ENCODE measurements at places on chromosomes 2 and 18.

- no peak for DNase-seq
Observed at GRCh38 chr18:777021-777420, 35.0 kb downstream of the YES1 start.

DNA sequence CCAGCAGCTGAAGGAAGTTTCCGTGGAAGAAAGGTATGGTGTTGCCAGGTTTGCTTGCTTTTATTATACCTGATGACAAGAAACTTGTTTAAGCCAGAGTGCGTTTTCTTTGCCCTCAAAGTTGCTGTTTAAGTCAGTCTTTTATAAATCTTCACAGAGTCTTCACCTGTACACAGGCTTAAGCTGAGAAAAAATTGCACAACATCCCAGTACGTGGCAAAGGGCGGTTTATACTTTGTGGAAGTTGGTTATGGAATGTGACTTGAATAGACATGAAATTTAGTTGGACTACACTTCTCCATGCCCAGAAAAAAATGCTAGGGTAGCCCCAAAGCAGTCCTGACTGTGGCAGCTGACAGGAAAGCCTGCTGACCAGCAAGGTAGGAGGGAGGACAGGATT lies 121.5 kb downstream of the RTN4 start:
- DNase-seq, result no peak

- no peak for DNase-seq
Observed at GRCh38 chr2:10785260-10785659, 27.3 kb downstream of the PDIA6 start.

GRCh38 chr18:39365836-39366485 lies 1800.4 kb upstream of the CELF4 start:
- DNase-seq, result no peak

GRCh38 chr2:26968001-26968400 lies 2.4 kb upstream of the MAPRE3 start:
- DNase-seq, result no peak

DNA sequence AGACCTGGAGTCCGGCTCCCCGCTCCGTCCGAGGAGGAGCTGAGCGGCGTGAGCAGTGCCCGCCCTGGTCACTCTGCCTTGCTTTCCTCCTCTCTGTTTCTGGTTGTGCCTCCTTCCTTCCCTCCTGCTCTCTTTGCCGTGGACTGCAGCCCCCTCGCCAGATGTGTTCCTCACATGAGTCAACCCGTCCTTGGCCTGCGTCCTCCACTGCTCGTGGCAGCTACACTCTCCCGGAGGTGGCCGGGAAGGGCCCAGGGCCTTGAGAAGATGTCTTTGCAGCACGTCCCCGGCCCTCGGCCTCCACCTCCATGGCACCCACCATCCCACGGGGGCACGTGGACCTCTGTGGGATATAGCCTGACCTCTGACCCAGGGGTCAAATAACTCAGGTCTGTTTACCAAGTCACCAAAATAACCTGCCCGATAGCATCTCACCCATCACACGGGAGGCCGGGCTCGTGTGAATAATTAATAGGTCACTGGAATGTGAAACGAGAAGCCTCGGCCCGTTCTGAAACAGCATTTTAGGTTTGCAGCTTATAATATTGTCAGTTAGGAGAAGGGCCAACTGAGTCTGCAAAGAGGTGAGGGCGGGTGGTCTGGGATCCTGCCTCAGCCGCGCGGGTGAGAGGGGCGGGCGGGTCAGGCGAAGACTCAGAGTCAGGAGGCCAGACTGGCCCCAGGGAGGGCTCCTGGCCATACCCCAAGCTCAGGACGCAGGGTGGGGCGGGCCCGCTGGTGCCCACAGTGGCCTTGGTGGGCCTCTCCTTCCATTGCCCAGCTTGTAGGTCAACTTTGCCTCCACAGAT lies 42.6 kb downstream of the NFATC1 start:
- DNase-seq, result no peak

GRCh38 chr2:12004713-12005112 lies 258.3 kb downstream of the LPIN1 start:
- no peak for DNase-seq

- no peak for DNase-seq
Observed at GRCh38 chr2:65856423-65856822, 424.0 kb upstream of the SPRED2 start.

- no peak for DNase-seq
Observed at GRCh38 chr18:49234984-49235383, 225.5 kb downstream of the DYM start.
